ENCODE measurements at places on chromosomes 4 and X.

DNA sequence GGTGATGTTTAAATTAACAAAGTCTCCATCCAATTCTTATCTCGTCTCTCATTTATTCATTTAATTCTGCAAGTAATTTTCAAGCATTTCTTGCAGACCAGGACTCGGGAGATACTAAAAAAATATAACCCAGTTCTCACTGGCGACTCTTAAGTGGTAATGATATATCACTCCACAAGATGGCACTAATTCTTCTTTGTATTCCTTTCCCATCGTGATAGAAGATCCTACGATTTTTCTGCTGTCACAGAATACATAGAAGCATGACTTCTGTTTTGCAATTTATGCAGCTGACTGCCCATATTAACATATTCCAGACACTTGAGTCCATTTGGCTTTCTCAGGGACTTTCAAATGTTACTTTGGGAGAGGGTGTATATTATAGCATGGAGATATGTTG, 64.0 kb upstream of the FGF13 start:
- DNase-seq, result no peak

DNA sequence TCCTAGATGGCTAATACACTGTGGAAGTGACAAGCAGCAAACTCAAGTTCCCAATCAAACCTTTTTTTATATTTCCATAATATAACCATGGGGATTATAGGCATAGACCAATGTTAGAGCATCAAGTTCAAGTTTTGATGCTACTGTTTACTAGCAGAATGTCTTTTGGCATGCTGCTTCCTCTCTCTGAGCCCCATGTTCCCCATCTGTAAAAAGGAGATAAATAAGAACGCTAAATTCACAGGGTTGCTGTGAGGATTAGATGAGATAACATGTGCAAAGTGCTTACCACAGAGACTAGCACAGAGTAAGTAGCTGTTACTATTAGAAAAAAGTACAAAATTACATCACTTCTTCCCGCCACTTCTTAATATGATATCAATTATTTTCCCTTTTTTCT, 18.0 kb downstream of the MBNL3 start:
- no peak for DNase-seq

DNA sequence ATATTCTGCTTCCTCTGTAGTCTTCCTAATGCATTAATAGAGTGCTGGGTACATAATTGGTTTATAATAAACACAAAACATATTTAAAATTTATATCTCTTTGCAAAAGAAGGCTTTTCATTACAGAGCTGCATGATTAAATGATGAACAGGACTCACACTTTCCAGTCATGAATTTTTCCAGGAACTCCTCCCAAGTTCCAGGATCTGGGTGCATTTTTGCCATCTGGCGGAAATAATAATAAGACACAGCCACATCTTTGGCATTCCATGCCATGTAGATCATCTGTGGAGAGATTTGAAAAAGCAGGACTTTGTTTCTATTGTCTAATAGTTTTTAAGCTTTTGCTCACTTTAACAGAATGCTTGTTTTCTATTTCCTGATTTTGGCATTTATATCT, 40.2 kb upstream of the SULT1B1 start:
- no peak for DNase-seq

- DNase-seq, result no peak
Measured at GRCh38 chrX:19611636-19612376, 96.5 kb upstream of the MAP3K15 start.

GRCh38 chr4:113625902-113626301, 135.6 kb downstream of the CAMK2D start:
- no peak for DNase-seq

- DNase-seq, result no peak
Measured at GRCh38 chr4:120812216-120812615, 110.3 kb downstream of the PRDM5 start.

DNA sequence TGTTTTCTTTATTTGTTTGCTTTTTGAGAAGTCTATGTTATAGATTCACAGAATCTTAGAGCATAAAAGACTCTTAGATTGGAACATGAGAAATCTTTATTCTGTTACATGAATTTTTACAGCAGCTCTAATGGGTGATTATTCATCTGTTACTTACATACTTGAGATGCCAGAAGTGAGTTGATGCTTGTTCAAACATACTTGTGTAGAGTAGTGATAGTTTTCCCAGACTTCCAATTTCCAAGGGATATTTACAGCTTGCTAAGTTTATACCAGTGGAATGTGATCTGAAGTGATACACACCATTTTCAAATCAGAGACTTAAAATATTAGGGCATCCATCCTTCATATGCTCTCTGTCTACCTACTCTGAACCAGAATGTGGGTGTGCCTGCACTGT, 252.9 kb upstream of the SMIM31 start:
- no peak for DNase-seq

GRCh38 chr4:71830-72229, 18.7 kb downstream of the ZNF595 start:
- no peak for DNase-seq

DNA sequence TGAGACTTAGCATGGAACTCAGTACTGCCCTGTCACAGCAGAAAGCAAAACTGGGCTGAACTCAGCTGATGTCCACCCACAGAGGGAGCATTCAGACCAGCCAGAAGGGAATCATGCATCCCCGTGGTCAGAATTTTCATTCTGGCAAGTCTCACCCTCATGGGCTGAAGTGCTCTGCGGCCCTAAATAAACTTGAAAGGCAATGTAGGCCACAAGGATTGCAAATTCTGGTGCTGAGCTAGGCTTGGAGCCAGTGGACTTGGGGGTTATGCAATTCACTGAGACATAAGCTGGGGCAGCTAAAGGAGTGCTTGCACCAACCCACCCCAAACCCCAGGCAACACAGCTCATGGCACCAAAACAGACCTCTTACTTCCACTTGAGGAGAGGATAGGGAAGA, 494.1 kb downstream of the GABRG1 start:
- no peak for DNase-seq

DNA sequence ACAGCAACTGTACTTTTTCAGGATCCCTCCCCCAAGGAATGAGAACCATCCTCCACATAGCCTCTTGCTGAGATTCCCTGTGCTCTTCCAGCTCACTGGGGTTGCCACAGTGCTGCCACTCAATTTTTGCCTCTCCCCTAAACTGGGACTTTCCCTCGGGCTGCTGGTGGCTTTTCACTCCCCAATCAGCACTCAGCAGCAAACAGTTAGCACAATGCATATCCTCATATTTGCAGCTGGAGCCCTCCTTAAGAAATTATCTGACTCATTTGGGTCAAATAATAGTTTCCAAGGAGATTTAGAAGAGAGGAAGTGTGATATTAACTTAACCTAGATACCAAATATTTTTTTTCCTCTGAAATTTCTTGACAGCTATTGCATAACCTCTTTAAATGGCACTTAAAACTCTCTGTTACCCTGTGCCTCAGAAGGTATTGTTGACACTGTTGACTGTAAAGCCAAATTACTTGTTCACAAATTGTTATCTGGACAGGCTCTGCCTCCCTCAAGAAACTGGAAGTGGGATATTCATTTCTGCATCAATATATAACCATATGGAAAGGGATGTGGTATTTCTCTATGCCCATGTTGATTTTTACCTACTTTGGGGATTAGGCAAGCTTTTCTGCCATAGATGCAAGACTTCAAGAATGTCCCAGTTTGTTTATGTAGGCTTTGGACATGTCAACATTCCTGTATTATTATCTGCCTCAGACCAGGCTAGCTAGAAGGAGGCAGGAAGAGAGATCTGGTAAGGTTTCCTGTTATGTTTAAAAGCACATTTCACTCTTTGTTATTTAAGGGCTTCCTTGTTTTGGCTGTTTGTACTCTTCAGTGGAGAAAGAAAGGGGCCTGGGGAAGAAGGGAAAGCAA, 58.0 kb downstream of the SEPTIN11 start:
- peak; percentile 58 for DNase-seq

- peak; percentile 69 for DNase-seq
Measured at GRCh38 chr4:153204728-153205648, 745 bp downstream of the TRIM2 start.

- DNase-seq, result no peak
Measured at GRCh38 chr4:185280608-185281007, 71.2 kb downstream of the SNX25 start.

GRCh38 chr4:169115897-169116254, 105.8 kb upstream of the CBR4 start:
- DNase-seq, result no peak

DNA sequence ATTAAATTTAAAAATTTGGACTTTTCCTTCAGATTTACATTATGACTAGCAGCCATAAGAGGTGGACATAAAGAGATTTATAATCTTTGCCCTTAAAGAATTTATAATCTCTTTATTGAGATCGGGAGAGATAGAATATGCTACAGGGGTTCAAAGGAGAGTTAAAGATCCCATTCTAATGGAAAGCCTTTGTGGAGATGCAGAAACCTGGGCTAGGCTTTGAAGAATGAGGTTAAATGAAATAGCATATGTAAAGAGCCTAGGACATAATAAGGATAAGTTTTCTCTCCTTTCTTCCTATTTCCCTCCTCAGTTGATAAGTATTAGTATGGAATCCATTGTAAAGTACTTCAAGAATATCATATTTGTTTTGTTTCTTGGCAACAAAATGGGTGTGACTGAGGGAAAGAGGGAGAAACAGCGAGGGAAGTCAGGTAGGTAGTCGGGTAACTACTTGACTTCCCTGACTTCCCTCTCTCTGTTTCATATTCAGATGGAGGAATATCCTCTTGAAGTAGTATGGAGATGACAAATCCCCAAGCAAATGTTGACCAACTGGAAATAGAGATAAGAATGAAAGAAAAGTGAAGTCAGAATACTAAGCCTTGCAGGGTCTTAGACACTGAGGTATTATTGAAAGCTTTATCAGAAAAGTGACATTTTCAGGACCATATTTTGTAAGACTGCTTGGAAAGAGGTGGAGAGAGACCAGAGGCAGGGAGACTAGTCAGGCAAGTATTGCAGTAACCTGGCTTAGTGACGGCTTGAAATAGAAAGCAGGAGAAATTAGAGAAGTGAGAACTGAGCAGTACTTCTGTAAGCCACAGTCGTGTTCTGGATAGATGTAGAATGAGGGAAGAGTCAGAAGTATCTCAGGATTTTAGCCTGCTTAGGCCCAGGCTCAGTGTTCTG, 82.9 kb downstream of the PDLIM5 start:
- no peak for DNase-seq

GRCh38 chr4:158350161-158350560, 139.9 kb downstream of the TMEM144 start:
- no peak for DNase-seq

- DNase-seq, result no peak
Measured at GRCh38 chr4:100786481-100786880, 268.7 kb upstream of the EMCN start.

GRCh38 chrX:109218761-109219160, 263.1 kb downstream of the GUCY2F start:
- DNase-seq, result no peak

Measured in LNCaP clone FGC (cell line).